ENCODE measurements at places on chromosomes 3 and 15.
A peak's percentile ranks its signal among the peaks of the same experiment; 100 is the strongest.

- no peak for DNase-seq
These were observed 28.4 kb upstream of the MAGI1 start for GRCh38 chr3:66066963-66067617.

- DNase-seq: no peak
These were observed 6.7 kb upstream of the CCR1 start for GRCh38 chr3:46214751-46215352.

GRCh38 chr3:134330883-134331810 is 43.1 kb downstream of the AMOTL2 start:
- DNase-seq: no peak

- no peak for DNase-seq
These were observed 100.8 kb downstream of the KLF13 start for GRCh38 chr15:31427411-31427810.

DNA sequence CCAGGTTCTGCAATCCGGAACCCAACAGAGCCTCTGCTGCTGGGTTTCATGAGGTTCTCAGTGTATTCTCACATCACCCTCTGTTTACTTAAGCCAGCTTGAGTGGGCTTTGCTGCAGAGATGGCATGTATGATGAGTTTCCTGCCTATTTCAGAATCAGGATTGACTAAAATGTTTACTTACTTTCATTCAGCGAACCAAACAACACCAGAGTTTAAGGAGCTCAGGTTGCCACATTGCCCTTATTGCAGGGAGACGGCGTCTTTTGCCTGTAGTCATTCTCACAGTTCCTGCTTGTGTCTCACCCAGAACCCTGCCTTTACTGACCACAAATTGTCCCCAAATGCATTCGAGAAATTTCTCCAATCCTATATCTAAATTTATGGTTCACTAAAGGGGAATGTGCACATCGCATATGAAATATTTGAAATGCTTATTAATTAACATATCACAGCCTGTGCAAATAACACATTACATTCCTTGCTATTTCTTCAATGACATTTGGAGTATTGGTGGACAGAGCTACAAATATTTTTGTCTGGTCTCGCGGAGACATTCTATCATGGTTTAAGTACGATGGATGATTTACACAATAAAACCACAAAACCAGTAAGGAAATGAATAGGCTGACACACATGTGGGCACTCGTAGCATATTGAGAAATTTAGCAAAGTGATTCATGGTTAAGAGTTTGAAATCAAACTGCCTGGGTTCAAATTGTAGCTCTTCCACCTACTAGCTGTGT is 377.2 kb upstream of the CFAP20DC start:
- no peak for DNase-seq

DNA sequence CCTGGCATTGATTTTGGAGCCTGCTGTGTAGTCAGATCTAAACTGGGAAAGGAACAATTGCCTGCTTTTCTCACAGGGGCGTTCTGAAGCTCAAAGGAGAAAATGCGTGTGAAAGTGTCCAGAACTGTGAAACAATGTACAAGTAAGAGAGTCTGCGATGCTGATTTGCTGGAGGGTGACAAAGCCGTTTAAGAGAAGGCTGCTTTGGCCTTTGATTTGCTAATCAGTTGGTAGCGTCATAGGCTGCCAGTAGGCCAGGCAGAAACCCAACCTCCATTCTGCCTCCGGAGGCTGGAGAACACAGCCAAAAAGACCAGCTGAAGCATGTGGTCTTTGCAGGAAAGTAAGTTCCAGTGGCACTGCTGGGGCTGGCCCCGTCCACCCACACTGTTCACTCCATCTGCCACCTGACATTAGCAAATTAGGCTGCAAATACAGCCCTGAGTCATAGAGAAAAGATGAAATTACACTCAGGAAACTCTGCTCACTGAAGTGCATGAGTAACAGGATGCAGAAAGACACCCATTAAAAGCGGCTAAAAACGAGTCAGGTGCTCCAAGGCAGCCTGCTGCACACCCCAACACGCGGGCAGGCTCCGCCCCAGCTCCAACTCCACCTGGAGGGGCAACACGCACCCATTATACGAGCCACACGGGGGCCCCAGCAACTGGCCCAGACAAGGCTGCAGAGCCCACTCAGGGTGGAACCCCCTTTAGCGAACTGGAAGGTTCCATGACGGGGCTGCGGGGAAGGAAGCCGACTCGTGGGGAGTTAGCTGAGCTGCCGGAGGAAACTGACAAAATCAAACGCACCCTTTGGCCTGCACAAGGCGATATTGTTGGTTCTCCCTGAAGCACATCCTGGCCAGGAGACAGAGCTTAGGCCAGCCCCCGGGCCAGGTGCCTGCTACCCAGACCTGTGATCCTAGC is 31.6 kb downstream of the ZDHHC19 start:
- DNase-seq: peak; percentile 93

DNA sequence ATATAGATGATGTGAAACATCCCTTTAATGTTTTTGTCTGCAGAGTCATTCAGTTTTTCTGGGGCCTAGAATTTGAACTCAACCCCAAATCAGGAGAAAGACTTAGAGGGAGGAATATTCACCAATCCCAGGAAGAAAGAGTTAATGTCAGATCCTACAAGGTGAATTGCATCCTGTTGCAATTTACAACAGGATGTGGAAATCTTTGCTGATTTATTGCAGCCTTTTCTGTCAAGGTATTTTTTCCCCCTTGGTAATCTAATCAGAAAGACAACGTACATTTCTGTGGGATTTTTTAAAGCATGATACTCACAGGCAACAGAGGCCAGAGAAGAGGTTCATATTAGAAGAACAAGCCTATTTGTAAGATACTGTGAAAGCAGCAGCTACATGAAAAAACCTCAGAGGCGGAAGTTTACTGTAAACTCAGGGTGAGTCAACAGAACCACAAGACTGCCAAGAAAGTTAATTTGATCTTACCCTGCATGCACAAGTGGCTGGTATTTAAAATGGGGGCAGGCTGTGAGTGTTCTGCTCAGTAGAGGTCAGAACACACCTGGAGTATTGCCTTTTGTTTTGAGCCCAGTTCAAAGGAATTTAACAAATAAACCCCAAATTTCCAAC is 531.9 kb downstream of the AGBL1 start:
- no peak for DNase-seq
